ENCODE measurements at places on chromosomes 5 and 9. TPM values are rescaled to one million over a fixed set of nuclear protein-coding genes. Genes with fewer than 3 reads are reported as not detected.
A peak's percentile ranks its signal among the peaks of the same experiment; 100 is the strongest.

PCDHA1 gene
- total RNA-seq: not detected

PKD2L2 gene
- total RNA-seq: not detected

ATOSB gene
- 16.6 TPM for total RNA-seq

SPATA31D4 gene
- not detected for total RNA-seq

ADAMTS12 gene
- not detected for total RNA-seq

FCN2 gene
- not detected for total RNA-seq

SHB gene
- 0.78 TPM for total RNA-seq

UCK1 gene
- 38.8 TPM for total RNA-seq

OR2Y1 gene
- not detected for total RNA-seq

- DNase-seq: no peak
Measured at GRCh38 chr9:133352635-133353340, 3.5 kb downstream of the SURF1 start.

- no peak for DNase-seq
Measured at GRCh38 chr5:158820891-158821290, 278.8 kb downstream of the EBF1 start.

DNA sequence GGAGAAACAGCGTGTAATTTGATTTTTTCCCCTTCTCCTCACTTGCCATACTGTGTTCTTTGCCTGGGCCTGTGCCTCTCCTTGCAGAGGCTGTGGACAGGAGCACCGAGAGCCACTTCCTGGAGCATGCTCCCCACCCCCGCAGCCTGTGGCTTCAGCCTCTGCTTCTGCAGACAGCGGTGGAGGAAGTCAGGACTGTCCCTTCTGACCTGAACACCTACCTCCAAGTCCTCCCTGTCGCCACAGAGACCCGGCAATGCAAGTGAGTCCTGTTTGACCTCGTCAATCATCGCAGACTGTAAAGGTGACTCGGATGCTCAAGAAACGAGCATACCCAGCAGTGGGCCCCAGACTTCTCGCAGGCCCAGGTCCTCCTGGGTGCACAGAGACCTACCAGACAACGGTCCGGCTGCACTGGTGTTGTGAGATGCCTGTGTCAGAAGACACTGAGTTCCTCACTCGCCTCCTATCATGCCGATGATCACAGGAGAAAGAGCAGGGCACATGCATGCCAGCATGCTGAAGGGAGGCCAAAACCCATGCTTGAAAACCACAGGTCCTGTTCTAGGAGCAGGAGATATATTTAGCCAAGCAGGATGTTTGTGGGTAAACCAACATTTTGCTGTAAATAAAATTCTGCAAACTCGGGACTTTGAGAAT, 198.8 kb downstream of the AUH start:
- DNase-seq: peak; percentile 76

- no peak for DNase-seq
Measured at GRCh38 chr5:79011869-79012268, 26.8 kb upstream of the ARSB start.

DNA sequence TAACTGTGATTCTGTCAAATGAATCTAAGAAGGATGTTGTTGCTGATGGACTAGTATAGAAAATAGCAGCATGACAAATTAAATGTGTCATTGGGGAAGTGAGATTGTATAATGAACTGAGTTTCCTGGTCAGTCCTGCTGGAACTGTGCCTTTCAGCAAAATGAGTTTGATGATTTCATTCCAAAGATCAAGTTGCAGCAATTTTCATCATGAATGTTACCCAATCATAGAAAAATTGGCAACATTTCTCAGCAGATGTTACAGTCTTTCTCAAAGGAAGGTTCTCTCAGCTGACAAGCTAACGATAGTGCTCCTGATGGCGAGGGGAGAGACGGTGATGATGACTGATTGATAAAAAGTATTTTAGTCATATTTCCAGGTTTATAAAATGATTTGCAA, 10.7 kb downstream of the PCDHAC2 start:
- no peak for DNase-seq

DNA sequence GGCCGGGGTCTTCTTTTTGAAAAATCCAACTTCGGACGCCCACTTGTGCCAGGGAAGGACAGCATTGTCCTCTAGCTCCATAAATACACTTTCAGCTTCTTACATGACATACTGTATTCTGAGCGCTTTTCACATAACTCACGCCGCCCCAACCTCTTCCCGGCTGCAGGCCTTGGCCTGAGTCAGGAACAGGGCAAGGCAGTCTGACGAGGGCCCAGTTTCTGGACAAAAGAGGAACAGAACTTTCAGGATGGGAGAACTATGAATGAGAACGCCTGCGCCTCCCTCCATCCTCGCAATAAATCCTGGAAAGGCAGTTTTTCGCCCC, 650 bp downstream of the DCTN4 start:
- no peak for DNase-seq

- no peak for DNase-seq
Measured at GRCh38 chr9:99713838-99714306, 107.8 kb upstream of the NR4A3 start.

DNA sequence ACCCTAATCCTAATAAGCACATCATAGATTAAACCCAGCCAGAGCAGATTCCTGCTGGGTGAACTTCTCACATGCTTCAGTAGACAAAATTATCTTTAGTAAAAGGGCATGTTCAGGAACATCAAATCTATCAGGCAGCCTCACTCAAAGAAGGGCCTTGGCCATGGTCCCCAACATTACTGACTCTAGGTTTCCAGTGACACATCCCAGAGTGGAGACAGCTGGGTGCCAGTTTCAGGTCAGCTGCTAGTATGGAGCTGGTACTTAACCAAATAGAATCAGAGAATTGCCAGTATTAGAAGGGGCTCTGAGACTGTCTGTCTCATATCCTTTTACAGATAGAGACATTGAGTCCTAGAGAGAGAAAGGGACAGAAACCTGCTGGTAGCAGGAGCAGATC, 44.1 kb upstream of the GALNT10 start:
- no peak for DNase-seq

- no peak for DNase-seq
Measured at GRCh38 chr9:129661029-129661428, 4.4 kb upstream of the PRRX2 start.

GRCh38 chr9:124218438-124218982, 39.2 kb upstream of the NEK6 start:
- DNase-seq: no peak

GRCh38 chr5:110757118-110757729, 18.4 kb downstream of the SLC25A46 start:
- DNase-seq: no peak

DNA sequence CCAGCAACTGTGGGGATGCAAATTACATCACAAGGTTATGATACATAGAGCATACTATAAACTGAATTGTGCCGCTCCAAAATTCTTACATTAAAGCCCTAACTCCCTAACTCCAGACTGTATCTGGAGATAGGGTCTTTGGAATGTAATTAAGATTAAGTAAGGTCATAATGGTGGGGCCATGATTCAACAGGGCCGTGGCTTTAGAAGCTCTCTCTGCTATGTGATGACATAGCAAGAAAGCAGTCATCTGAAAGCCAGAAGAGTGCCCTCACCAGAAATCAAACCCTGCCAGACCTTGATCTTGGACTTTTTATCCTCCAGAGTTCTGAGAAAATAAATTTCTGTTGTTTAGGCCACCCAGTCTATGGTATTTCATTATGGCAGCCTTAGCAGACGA, 123.9 kb downstream of the FBXL17 start:
- no peak for DNase-seq

DNA sequence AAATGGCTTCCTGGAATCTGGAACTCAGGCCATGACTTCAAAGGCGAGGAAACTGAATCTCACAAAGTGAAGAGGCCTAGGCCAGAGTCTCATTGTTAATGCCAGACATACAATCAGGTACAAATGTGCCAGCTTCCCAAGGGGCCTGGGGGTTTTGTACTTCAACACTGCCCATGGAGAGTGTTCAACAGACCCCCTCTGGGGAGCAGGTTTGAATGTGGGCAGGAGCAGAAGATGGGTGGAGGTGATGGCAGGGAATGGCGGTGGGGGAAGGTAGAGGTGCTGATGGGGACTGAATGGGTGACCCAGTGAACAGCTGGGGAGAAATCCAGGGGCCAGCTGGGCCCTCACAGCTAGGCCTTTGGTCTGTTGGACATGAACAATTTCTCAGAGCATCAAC, 12.0 kb downstream of the FOXI1 start:
- no peak for DNase-seq

GRCh38 chr5:118220556-118221195, 767.7 kb downstream of the DTWD2 start:
- no peak for DNase-seq

DNA sequence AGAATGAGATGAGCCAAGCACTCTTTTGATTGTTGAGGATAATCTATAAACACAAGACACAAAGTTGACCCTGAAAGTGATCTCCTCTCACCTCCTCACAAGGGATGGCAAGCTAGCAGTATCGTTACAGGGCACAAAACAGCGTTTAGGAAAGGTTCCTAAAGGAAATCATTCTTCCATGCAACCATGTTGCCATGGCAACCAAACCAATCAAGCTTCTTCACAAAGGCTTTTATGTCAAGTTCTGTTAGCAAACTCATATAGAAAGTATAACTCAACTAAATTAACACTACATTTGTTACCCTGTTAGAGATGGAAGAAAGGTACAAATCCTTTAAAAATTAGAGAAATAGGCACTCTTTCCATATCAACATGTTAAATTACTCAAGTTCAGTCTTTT, 1016.8 kb upstream of the DMAC1 start:
- no peak for DNase-seq

DNA sequence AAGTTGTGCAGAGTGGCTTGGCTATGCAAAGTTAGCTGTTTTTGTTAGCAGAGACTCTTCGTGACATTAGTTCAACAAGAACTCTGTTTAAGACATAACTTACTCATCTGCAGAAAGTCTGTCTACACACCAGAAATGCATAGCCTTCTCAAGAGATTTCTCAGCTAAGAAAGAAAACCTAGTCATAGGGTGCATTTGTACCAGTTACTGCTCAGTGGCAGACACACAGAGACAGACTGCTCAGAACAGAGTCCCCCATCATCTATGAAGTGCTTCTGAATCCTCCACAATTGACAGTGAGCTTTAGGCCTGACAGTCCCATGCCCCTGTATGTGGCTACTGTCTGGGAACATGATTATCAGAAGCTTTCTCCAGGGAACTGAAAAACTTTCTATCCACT, 56.1 kb upstream of the IFNK start:
- no peak for DNase-seq

DNA sequence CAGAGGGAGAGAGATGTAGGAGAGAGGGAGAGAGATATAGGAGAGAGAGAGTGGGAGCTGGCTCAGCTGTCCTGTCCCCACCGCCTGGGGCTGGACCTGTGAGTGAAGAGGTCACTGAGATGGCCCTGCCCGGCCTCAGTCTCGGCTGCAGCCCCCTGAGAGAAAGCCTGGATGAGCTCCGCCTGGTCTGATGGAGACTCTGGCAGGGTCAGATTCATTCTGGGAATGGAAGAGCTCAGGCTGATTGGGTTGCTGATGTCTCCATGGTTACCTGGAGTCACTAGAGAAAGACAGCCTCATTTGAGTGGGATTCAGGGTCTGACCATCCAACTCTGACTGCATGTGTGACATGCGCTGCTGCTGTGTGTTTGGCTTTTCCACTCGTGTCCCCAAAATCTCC, 27.1 kb upstream of the SEMA4D start:
- DNase-seq: no peak

- no peak for DNase-seq
Measured at GRCh38 chr9:109989296-109989695, 209.3 kb downstream of the PALM2AKAP2 start.

DNA sequence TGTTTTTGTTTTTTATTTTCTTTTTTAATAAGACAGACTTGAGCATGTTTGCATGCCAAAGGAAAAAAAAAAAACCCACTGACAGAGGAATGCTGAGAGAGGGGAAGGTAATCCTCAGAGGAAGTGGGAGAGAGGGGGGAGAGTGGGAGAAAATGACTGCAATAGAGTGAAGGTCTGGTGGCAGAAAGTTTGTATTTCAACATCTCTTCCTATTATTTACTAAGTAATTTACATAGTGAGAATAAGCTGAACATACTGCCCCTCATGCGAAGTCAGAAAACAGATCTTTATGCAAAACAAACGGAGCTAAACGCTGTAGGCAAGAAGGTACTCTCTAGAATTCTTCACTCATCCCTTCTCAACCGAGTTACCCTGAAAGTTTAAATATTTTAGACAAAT, 45.0 kb downstream of the ELL2 start:
- no peak for DNase-seq

DNA sequence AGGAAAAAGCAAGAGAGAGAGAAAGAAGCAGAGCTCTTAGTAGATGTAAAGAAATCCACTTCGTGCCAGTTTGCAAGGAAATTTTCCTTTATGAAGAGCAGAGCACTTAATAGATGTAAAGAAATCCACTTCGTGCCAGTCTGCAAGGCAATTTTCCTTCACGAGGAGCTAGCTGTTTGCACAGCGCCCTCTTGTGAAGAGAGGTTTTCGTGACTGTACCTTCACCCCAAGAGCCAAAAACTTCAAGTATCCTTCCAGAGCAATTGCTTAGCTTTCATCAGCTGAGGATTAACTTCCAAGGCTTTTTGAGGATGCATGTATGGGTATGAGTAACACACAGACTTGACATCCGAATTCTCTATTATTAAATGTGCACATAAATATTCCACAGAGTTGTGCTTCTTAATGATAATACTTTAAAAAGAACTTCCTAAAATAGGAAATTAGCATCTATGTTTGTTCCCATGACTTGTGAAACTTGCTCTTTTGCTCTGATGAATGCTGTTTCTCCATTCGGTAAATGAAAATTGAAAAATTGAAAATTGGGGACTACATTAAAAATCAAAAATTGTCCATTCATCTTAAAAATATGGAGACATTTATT, 525.6 kb downstream of the PDE4D start:
- no peak for DNase-seq

DNA sequence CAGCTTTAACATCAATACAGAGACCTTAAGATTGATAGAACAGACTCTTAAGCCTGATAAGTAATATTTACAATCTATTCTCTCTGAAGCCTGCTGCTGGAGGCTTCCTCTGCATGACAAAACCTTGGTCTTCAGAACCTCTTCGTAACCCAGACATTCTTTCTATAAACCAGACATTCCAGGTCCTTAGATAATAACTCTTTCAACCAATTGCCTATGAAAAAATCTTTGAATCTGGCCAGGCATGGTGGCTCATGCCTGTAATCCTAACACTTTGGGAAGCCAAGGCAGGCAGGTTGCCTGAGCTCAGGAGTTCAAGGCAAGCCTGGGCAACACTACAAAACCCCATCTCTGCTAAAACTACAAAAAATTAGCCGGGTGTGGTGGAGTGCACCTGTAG, 327.8 kb downstream of the ENC1 start:
- no peak for DNase-seq

DNA sequence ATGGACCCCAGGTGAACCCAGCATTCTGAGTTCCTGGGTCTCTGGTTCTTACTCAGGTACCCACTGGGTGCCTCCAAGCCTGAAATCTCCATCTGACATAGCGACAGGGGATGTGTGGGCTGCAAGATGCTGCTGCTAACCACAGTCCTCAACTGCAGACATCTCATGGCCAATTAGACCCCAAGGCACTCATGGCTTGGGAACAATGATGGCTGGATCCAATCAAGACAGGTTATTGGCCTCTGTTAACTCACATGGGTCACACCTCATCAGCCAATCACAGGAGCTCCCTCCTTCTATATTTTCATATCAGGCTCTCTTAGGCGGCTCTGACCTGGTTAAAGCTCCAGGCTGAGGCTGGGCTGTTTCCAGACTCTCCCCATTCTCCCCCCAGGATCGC, 57.0 kb downstream of the CXXC5 start:
- no peak for DNase-seq

Data from activated naive CD8-positive, alpha-beta T cell treated with anti-CD3 and anti-CD28 coated beads, Interleukin-2, amount 10 ng/mL, durations not matched to agents 7 days and 5 days (primary cell).